Tongue (tissue), 3 donors: ENCODE measurements at places on chromosomes 6 and 20. TPM values are rescaled to one million over a fixed set of nuclear protein-coding genes. Genes with fewer than 3 reads are reported as not detected.

ZSCAN23 gene
- total RNA-seq, result 7.3 TPM

DNA sequence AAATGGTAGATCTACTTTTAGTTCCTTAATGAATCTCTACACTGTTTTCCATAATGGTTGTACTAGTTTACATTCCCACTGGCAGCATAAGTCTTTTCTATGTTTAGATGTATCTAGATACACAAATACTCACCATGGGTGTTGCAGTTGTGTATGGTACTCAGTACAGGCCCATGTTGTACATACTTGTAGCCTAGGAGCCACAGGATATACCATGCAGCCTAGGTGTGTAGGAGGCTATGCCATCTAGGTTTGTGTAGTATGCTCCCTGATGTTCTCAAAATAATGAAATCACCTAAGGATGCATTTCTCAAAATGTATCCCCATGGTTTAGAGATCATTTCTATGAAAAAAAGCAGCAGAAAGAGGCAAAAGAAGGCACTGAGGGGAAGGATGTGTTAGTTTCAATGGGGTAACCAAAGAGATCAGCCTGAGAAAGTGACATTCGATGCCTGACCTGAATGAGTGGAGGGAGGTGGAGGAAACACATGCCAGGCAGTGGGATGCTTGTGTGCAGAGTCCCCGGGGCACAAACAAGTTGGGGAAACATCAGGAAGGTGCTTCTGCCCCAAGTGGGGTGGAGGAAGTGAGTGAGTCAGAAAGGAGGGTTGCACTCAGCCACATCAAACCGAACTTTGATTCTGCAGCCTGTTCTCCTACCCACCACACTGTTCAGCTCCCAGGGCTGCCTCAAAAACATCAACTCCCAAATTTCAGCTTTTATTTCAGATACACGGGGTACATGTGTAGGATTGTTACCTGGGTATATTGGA, 191.2 kb downstream of the ZNF217 start:
- DNase-seq, result no peak

DNA sequence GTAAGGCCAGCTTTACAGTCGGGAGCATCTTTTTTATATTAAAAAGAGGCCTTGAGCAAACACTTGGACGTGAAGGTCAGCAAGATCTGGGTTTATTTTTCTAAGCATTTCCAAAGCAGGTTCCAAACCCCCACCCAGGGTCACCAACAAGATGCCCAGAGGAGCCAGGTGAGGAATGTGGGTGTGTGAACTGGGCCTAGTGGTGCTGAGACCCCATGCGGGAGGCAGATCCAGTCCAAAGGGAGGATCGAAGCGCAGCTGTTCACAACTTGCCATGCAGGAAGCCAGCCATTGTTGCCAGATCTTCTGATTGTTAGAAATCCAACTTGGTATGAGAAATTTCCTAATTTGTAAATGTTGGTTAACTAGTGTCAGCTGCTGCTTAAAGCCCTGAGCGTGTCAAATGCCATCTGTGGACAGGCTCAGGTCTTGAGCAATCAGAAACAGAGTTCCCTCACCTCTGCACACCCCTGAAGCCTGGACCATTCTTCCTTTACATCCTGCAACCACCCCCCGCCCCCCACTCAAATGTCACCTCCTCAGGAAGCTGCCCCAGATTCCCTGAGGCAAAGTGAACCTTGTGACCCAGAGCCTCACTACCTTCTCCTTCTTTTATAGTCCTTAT, 46.5 kb downstream of the NFATC2 start:
- DNase-seq, result no peak

GRCh38 chr20:48586730-48587129, 241.1 kb downstream of the PREX1 start:
- no peak for DNase-seq

GRCh38 chr20:60036746-60037499, 78.7 kb downstream of the CDH26 start:
- DNase-seq, result no peak

PRICKLE4 gene
- total RNA-seq, result 4.4 TPM

PPIL4 gene
- 45.5 TPM for total RNA-seq

GRCh38 chr6:134103006-134103405, 50.6 kb upstream of the SLC2A12 start:
- no peak for DNase-seq

GRCh38 chr20:605237-605636, 4.9 kb downstream of the TCF15 start:
- no peak for DNase-seq

PTCRA gene
- total RNA-seq, result 1.8 TPM

DNA sequence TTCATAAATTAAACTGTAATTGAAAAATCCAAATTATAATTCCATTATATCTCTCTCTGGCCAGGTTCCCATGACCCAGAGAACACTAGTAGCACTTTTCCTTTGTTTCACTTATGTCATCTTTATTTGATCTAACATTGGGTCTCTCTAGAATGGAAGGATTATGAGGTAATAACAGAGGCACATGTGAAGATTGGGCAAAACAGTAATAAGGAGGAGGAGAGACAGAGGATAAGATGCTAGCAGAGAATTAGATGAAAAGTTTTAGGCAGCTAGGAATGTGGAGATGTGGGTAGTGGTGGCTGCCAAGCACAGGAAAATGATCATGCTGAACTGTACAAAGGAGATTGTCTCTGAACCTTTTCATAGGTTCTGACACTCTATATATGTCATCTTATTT, 3.3 kb downstream of the TAB2 start:
- no peak for DNase-seq

DNA sequence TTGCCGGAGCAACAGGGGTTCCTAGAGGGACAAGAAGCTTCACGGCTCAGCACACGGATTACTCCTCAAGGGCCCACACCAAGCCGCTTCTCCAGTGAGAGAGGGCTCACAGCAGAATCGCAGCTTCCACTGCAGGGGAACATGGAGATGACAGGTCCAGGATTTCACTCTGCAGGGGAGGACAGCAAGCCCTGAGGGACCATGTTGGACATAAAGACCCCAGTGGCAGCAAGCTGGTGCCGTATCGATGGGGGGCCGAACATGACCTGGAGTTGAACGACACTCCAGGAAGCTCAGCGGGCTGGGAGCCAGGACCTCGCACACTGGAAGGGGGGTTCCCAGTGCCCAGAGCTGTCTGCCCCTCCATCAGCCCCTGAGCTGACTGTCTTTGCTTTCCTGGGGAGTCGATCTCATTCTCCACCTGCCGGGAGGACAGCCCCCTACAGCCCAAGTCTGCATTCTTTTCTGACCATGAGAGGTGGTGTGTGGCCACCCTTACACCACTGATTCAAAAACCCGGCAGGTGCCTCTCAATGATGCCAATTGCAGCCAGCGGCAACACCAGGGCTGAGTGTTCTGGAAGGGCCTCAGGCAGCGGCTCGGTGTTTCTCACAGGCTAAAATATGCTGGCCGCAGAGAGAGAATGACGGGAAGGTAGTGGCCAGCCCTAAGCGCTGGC, 194.5 kb upstream of the CDH4 start:
- no peak for DNase-seq

GRCh38 chr20:8515810-8516435, 383.9 kb downstream of the PLCB1 start:
- no peak for DNase-seq

ELOVL2 gene
- total RNA-seq, result 1.4 TPM

GRCh38 chr6:3747100-3747737, 4.3 kb downstream of the PXDC1 start:
- DNase-seq, result no peak

DNA sequence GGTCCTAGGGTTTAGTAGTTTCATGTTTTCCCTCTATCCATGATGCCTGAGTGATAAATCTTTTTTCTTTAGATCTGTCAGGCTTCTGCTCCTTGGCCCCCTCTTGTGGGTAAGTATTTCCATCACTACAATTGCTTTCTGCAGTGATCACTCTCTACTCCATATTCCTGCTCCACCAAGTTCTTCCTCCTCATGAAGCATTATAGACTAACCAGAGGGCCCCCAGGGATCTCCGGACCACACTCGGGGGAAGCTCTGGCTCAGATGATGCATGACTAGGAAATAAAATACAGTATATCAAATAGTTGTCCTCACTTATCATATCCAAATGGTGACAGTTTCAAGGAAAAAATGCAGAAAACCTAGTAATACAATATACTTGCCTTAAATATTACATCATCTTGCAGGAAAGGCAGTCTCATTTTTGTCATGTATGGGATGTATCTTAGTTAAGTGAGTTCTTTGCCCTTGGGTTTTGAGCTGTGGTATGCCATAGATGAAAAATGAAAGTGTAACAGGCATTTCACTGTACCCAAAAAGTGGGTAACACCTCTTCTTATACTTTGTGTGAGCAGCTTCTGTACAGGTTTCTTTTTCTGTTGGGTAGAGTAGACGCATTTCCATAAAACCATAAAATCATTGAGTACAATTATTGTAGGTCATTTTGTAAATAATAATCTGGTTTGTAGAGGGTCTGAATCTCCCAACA, 200.9 kb upstream of the EYA4 start:
- DNase-seq, result peak; percentile 55

- no peak for DNase-seq
Measured at GRCh38 chr6:97055743-97056142, 131.2 kb downstream of the KLHL32 start.

DNA sequence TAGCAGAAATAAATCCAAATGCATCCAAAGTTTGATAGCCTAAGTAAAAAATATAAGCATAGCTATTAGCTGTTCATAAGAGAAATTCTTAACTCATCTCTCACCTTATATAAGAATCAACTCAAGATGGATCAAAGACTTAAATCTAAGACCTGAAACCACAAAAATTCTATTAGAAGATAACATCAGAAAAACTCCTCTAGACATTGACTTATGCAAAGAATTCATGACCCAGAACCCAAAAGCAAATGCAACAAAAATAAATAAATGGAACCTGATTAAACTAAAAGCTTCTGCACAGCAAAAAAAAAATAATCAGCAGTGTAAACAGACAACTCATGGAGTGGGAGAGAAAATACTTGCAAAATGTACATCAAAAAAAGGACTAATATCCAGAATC, 184.3 kb downstream of the TFAP2A start:
- no peak for DNase-seq

DNA sequence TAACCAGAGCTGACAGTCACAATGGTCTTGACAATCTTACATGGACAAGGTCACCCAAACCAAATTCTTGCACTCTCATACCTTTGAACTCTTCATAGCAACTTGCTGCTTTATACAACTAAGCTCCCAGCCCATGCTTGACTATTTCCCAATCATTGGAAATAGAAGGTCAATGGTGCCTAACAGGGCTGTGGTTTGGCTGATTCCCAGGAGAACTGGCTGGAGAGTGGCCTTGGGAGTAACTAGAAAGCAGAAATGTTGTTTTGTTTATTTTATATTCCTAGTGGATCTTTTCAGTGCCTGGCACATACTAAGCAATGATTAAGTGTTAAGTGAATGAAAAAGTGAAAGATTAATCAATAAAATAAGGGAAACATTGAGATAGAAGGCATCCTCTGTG, 3.0 kb downstream of the SPINT4 start:
- DNase-seq, result no peak

BNIP5 gene
- total RNA-seq, result not detected

GRCh38 chr6:104572901-104573300, 286.8 kb downstream of the HACE1 start:
- no peak for DNase-seq

GRCh38 chr6:24778121-24778520, 3.4 kb downstream of the GMNN start:
- DNase-seq, result no peak

TFB1M gene
- total RNA-seq, result 14.1 TPM

IP6K3 gene
- 41.4 TPM for total RNA-seq

- no peak for DNase-seq
Measured at GRCh38 chr6:77837034-77837784, 184.4 kb downstream of the MEI4 start.

DNA sequence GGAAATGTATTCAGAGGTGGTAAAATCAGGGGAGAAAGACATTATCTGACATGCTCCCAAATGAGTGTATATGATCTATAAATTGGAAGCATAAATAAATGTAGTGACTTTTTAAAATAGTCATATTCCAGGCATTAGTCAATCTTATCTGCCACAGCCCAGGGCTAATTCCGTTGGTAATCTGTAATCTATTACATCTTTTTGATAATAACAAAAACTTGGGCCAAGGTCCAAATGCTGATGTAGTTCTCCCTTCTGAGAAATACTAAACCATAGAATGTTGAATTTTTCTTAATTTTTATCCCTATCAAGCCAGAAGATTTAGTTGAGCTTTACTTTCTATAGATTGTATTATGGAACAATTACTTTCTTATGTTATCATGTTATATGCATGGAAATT, 1279.8 kb downstream of the EPHA7 start:
- no peak for DNase-seq

SIRPB1 gene
- total RNA-seq, result 0.82 TPM

- peak; percentile 37 for DNase-seq
Measured at GRCh38 chr6:30821862-30822784, 62.2 kb upstream of the DDR1 start.

DNA sequence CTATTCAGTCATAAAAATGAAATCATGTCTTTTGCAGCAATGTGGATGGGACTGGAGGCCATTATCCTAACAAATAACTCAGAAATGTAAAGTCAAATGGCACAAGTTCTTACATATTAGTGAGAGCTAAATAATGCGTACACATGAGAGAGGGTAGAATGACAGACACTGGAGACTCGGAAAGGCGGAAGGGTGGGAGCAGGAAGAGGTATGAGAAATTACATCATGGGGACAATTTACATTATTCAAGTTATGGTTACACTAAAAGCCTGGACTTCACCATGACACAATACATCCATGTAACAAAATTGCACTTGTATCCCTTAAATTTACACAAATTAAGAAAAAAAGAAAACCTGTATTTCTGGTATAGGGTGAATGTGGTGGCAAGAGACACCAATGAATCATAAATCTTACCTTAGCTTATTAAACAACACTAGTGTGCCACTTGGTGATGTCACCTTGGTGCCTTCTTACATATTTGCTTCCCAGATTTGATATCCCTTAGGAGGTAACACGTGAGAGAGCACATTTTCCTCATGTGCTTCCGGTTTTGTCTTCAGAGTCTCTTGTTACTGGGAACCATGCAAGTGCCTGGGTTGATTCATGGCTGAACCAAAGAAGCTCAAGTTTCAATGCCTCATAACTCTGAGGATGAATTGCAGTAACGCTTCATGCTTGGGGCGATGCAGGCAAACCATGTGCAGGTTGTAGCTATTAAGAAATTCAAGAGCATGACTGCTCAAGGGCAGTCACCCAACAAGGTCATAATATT, 84.6 kb downstream of the DCDC2 start:
- peak; percentile 24 for DNase-seq

DNA sequence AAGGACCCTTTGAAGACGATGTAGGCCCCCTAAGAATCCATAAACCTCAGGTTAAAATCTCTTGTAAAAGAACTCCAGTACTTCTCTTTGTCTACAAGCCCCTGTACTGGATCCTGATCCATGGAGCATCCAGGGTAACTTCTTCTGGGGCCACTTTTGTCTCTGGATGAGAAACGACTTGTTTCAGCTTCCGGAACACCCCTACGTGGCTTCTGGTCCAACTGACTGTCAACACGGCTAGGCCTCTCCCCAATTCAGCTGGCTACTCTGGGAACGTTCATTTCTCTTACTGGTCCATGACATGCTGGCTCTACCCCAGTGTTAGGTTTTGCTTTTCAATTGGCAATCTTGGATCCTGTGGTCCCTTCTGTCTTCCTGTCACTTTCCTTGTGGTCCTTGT, 198.0 kb downstream of the BACH2 start:
- DNase-seq, result no peak

- DNase-seq, result no peak
Measured at GRCh38 chr6:157405986-157406385, 25.0 kb downstream of the ZDHHC14 start.

- DNase-seq, result no peak
Measured at GRCh38 chr20:25543068-25543467, 42.3 kb downstream of the NINL start.

BPIFB2 gene
- 54.9 TPM for total RNA-seq
